Kidney (tissue), 22 donors: ENCODE measurements at places on chromosomes 1 and 21.

- peak; percentile 9 for DNase-seq
Observed at GRCh38 chr1:110494522-110495406, 24.2 kb downstream of the KCNA10 start.

DNA sequence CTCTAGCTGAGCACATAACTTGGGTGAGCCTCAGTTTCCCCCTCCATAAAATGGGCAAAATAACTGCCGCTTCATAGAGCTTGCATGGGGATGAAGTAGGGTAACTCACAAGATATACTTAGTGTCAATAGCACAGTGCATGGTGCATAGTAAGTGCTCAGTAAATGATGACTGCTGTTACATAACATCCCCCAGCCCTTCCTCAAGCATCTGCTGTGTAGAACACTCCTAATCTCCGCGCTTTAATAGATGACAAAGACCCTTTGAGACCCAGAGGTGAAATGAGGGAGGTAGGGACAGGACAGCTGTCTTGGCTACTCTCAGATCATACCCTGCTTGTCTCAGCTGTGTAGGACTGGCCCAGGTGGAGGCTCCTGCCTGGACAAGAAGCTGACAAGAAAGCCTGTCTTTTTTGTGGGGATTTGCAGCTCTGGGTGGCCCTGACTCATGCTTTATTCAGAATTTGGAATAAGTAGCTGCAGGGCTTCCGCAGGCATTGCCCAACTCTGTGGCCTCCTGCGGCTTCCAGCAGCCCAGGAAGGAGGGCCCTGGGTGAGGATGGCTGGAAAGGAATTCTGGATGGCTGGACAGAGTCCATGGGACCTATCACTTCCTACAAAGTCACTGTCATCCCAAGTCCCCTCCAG, 20.7 kb upstream of the PADI4 start:
- DNase-seq = no peak

DNA sequence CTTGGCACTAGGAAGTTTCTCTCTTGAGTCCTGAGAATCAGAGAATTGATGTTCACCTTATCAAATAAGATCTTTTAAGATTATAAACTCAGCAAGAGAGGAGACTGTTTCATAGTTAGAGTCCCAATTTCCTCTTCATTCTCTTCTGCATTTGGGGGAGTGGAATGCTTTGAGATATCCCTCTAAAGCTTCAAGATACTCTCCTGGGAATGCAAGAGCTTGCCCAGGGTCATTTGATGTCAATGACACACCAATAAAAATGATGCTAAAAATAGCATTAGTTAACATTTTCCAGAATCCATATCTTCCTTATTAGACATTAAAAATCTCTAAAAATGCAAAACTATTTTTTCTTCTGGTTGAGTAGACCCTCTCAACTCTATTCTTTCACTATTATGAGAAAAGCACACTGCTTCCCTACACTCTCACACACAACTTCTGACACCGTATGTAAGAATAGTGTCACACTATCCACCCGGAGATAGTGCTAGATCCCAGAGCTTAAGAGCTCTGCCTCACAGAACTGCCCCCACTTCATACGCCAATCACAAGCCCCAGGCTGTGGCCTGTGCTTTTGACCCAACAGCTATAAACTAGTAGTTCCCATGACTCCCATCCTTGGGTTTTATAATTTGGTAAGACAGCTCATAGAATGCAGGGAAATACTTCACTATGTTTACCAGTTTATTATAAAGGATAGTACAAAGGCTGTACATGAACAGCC, 399.9 kb upstream of the RUNX1 start:
- DNase-seq = peak; percentile 15

- no peak for DNase-seq
Observed at GRCh38 chr1:45557422-45557944, 6.9 kb downstream of the AKR1A1 start.

DNA sequence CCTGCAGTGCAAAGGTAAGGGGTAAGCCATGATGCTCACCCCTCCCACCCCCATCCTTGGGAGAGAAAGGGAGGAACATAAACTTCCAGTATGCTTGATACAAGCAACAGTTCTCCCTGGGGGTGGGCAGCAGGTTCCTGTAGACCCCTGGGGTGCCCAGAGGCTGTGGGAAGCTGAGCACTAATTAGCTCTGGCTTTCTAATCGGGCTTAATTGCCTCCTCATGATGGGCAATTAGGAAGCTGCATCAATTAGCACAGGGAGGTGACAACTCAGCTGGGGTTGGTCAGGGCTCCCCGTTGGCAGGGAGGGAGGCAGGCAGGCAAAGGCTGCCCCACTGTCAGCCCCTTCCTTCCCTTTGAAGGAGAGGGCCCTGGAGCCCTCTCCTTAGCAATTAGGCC, 15.7 kb upstream of the LMNA start:
- no peak for DNase-seq

DNA sequence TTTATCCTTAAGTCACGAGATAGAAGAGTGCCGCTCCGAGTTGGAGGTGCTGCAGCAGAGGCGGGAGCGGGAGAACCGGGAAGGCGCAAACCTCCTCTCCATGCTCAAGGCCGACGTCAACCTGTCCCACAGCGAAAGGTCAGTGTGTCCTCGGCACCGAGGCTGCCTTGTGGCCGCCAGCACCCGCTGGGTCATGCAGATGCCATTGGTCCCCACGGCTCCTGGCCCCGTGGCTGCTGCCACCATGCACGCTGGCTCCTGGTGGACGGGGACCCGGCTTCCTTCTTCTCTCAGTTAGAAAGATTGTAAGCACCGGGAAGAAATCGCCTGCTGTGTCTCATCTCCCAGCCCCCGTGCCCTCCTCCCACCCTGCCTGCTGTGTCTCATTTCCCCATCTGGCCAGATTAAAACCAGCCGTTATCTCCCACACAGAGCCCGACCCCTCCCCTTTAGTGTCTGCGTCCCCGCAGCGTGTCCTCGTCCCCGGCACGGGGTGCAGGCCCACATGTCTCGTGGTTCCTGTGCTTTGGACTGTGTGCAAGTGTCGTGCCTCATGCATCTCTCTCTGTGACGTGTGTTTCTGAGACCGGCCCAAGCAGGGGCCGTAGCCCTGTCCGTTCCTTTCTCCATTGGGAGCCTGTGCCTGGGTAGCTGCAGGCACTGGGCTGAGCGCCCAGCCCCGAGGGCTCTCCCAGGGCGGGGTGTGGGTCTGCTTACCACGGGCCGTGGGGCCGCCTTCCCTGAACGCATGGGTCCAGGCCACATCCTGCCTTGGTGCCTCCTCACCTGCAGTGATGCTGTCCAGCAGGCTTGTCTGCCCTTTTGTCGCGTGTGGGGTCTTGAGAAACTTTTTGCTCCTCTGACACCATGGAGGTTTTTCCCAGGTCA, 62.1 kb downstream of the PCNT start:
- no peak for DNase-seq

- DNase-seq = no peak
Observed at GRCh38 chr1:185936641-185937040, 202.4 kb downstream of the HMCN1 start.

DNA sequence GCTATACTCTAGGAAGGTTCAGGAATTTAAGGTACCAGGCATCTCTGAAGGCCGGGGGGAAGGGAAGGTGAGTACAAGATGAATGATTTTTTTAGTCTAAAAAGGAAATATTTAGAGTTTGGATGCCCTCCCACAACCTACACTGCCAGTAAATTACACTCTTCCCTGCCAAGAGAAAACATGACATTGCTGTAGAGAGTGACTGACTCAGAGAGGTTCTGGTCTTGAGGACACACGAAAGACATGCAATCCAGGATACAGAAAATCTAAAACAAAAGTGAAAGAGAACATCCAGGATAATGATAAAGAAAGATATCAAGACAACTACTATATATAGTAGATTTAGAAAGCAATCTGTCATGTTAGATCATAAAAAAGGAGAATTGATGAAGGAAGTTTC, 200.5 kb downstream of the TYW3 start:
- no peak for DNase-seq

GRCh38 chr1:70361727-70362398, 7.3 kb upstream of the ANKRD13C start:
- no peak for DNase-seq

DNA sequence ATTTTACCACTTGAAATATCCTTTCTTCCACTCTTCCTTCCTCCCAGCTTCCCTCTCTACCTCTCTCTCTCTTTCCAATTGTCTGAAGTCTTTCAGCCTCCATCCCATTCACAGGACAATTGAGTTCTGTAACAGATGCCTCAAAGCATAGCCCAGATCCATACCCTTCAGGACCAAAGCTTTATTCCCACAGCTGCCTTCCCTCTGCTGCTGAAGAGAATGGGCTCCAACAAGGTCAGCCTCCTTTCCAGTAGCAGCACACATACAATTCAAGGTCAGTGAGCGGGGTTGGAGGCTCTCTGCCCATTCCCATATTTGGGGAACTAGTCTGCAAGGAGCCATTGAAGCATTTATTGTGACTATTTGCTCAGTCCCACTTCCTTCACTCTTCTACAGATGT, 179.9 kb downstream of the DPYD start:
- no peak for DNase-seq

- no peak for DNase-seq
Observed at GRCh38 chr1:223076362-223076761, 66.7 kb downstream of the TLR5 start.

DNA sequence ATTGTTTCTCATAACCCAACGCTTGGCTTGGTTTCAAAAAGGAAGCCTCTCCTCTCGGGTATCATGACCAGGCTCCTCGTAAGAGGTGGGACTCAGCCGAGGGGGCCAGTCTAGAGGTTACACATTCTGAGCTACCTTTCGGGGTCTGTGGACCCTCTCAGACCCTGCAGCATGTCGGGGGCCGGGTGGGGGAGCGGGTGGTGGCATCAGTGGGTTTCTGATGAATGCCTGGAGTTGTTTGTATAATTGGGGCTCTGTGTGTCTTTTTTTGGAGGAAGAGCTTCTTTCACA, 229.3 kb downstream of the CAMTA1 start:
- no peak for DNase-seq

DNA sequence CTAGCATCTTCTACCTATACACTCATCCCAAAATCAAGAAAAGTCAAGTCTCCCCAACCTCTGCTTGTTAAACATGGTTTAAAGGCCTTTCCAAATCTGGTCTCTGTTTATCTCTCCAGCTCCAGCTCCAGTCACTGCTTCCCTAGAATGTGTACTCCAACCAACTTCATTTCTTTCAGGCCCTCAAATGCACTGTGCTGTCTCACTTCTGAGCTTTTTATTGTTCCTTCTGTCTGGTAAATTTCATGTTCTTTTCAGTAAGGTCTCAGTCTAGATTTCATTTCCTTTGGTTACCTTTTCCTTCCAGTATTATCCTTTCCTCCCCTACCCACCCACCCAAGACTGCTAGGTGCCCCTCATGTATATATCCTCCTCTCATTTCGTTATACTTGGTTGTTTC, 3.7 kb downstream of the COL24A1 start:
- no peak for DNase-seq

DNA sequence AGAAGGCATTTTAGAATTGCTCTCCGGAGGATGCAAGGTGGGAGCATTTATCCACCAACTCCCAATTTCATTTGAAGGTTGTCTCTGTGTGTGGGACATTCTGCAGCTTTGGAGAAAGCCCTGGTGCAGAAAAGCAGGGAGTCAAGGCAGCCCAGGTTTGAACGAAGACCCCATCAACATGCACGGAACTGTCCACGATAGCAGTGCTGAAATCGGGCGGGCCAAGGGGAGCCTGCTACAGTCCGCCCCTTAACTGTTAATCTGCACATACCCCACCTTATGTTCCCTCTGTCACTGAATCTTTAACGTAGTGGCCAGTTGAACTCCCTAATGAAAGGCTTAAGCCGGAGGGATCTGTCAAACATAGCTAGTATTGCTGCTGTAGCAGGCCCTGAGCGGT, 68.8 kb upstream of the C1orf174 start:
- no peak for DNase-seq

DNA sequence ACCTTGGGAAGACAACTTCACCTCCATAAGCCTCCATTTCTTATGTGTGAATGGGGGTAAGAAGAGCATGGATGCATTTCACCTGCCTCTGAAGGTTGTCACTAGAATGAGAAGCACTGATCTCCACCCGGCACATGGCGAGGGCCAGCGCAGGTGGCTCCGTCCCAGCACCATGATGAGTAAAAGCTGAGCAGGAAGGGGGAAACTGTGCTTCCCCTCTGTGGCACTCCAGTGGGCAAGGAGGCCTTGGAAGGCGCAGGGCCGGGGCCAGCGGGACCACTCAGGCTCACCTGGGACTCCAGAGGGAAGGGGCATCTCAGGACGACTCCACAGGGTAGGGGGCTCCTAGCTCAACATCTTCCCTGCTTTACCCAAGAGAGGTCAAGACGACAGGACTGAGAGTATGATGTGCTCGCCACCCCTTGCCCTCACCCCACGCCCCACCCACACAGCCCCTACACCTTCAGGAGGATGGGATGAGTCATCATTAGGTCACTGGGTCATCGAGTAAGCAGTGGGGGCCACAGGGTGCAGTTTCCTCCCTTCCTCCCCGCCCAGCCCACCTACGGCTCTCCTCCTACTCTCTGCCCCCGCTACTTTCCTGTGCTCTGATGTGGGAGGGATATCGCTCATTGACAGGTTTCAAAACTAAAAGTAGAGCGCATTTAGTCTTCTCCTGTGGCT, 112.1 kb downstream of the HIVEP3 start:
- DNase-seq = no peak

- DNase-seq = no peak
Observed at GRCh38 chr1:1960480-1961196, 41.6 kb upstream of the TMEM52 start.

DNA sequence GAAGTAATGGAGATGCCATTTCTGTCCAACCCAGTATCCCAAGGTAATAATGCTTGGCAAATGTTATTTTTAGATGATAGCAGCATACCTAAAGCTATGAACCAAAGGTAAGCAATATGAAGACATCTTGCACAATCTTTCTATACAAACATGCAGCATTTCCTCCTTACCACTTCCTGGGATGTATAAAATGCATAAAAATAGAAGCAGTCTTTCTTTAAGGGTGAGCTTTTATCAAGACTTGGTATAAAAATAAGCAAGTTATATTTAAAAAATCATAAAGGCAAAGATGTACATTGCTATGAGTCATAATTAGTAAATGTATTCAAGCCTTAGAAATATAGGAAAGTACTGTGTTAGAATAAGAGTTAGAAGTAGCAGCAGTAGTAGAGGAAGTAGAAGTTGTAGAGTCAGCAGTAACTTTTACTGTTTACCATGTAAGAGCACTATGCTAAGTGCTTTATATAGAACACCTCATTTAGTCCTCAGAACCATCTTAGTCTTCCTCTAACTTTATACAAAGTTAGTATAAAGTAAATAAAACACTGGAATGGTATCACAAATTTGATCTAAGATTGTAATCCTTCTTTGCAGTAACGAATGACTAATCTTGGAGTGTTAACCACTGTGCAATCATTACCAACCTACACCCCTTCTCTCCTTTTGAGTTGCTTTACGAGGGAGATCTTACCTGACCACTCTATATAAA, 371.3 kb downstream of the VAV3 start:
- DNase-seq = no peak

DNA sequence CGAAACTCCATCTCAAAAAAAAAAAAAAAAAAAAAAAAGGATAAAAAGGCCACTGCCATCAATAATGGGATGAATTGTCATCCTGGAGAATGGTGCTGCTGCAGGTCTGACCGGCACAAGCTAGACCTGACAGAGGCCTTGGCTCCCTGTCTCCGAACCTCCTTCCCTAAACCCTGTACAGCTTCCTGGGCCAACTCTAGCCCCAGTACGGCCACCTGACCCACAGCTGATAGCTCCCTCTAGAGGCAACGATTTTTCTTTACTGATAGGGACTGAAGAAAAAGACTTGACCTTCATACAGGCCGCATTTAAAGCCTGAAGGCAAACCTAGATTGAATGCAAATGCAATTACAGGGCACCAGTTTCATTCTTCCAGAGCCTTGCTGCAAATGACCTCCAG, 30.7 kb downstream of the NOL9 start:
- DNase-seq = no peak
